ENCODE measurements at places on chromosomes 5 and 9.

DNA sequence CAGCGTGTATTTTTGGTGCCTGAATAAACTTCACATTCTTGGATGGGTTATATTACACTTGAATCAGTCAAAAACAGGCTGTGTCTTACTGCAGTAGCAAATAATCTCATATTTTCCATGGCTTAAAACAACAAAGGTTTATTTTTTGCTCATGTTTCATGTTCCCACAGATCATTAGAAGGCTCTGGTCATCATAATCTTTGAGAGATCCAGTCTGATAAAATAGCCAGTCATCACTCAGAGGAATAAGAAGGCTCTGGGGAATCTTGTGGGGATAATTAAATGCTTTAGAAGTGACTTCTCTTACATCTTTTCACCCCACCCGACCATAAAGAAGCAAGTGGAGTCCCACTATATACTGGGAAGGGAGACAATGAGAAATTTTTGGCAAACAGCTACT is 417.7 kb downstream of the PSAT1 start:
- no peak for DNase-seq

DNA sequence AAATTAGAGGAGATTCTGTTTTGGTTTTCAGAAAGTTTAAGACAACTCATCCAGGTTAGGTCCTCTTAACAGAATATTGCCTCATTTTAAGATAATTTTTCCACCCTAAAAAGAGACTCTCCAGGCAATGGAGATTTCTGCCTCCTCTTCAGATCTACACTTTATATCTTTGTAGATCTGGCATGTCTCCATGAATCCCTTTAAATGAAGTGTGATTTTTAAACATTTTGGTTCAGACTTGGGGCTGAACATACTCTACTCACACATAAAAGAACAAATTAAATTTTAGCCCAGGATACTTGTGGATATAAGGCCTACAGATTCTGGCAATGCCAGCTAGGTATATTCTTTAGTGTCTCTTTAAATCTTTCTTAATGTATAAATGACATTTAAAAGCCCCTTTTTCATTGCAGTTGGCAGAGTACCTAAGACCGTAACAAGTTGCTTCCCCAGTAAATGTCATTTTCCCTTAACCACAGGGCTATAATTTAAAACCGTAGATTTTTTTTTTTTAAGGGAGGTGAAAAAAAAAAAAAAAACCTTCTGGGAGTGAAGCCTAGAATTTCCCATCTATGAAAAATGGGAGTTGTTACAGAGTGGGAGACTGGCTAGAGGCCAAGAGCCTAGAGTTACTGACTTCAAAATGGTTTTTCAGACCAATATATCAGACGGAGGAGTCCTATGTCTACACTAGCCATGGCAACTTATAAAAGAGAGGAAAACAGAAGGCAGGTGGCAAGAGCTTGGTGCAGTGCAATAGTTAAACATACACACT is 207.8 kb upstream of the TARS1 start:
- no peak for DNase-seq

GRCh38 chr9:129185991-129186390 is 7.9 kb upstream of the IER5L start:
- DNase-seq: no peak

DNA sequence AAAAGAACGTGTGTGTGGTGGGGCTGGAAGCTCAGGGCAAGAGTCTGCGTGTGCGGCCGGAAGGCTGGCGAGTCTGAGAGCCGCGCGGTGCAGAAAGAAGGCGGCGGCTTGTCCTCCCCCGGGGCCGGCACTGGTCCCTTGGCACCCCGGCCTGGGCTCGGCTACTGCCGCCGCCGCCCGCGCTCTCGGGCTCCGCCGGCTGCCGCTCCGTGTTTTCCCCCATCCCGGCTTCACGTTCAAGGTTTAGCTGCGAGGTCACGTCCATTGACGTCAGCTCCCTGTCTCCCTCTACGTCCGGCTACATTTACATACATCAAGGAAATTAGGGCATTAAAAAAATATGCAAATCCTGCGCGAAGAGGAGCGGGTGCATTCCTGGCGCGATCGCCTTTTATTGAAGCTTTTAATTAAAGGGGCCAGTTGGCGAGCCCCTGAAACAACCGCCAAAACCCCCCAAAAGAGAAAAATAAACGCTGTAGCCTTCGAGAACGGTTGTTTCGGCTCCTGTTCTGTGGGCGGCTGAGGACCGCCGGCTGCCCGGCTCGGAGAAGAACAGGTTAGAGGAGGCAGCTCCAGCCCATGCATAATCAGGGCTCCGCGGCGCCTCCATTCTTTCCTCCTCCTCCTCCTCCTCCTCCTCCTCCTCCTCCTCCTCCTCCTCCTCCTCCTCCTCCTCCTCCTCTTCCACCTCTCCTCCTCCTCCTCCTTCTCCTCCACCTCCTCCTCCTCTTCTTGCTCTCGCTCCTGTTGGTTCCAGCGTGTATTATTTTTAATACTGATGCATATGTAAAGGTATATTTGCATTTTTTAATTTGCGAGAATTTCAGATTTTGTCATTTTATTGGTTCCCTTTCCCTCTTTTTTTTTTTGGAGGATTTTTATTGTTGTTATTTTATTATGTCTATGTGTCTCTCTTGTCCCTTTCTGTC is 207.0 kb downstream of the MEF2C start:
- no peak for DNase-seq

DNA sequence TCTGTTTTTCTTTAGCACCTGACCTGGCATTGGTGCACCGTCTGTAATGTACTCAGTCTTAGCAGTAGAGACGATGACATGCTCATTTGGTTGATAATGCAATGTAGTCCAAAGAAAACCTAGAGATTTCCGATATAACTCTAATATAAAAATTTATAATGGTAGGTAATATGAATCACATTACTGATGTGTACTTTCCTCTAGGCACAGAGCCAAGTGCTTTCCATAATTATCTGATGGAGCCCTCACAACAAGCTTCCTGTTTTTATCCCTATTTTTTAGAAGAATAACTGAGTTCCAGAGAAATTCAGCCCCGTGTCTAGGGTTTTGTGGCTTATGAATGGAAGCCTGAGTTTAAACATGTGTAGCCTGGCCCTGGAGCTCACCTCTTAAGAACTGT is 53.7 kb downstream of the KDM4C start:
- DNase-seq: no peak

GRCh38 chr5:163564321-163564938 is 59.0 kb downstream of the MAT2B start:
- DNase-seq: peak; percentile 8

DNA sequence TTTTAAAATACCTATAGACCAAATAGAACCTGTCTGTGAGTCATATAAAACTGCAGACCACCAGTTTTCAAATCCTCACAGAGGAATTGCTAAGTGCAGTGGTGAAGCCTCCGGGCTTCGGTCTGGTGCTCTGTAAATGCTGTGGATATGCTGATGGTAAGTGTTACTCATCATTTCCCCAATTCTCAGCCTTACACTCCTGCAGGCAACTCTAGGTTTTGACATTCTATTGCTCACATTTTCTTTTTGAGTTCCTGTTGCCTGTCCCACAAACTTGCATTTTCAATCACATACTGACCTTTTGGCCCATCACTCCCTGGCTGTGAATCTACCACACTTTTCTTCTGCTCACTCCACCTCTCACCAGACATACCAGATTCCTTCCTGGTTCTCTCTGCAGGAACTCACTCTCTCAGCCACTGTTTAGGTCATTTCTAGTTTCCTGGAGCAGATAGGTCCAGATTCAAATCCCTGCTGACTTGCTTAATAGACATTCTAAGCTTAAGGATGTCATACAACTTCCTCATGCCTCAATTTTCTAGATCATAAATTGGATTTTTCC is 192.9 kb downstream of the RAB3C start:
- DNase-seq: no peak

- no peak for DNase-seq
Observed at GRCh38 chr9:109906766-109907382, 126.9 kb downstream of the PALM2AKAP2 start.

GRCh38 chr9:136021171-136021871 is 60.1 kb upstream of the UBAC1 start:
- DNase-seq: no peak

Data from stimulated activated CD4-positive, alpha-beta T cell treated with anti-CD3 and anti-CD28 coated beads, Interleukin-15, amount 100 ng/mL, for 1 hour (primary cell).